Naive B cell (primary cell): ENCODE measurements at places on chromosomes 3 and 15. TPM values are rescaled to one million over a fixed set of nuclear protein-coding genes. Genes with fewer than 3 reads are reported as not detected.
A peak's percentile ranks its signal among the peaks of the same experiment; 100 is the strongest.

GRCh38 chr3:32685543-32686185 is 676 bp downstream of the CNOT10 start:
- peaks cover 31% of the 10 kb centered on the region for H3K4me1 ChIP-seq
- no peak for DNase-seq
- H3K27ac ChIP-seq = peak overlapping the region; percentile 95
- peak overlapping the region; percentile 92 for H3K4me3 ChIP-seq
- no peaks in the 10 kb centered on the region for H3K27me3 ChIP-seq
- no peaks in the 10 kb centered on the region for H3K36me3 ChIP-seq

- no peak overlapping the region for H3K4me3 ChIP-seq
- H3K4me1 ChIP-seq = peaks cover 30% of the 10 kb centered on the region
- peaks cover 30% of the 10 kb centered on the region for H3K27me3 ChIP-seq
- DNase-seq = no peak
- peaks cover 9% of the 10 kb centered on the region for H3K36me3 ChIP-seq
Measured at GRCh38 chr3:187985647-187986046, 168.3 kb upstream of the LPP start.

DNA sequence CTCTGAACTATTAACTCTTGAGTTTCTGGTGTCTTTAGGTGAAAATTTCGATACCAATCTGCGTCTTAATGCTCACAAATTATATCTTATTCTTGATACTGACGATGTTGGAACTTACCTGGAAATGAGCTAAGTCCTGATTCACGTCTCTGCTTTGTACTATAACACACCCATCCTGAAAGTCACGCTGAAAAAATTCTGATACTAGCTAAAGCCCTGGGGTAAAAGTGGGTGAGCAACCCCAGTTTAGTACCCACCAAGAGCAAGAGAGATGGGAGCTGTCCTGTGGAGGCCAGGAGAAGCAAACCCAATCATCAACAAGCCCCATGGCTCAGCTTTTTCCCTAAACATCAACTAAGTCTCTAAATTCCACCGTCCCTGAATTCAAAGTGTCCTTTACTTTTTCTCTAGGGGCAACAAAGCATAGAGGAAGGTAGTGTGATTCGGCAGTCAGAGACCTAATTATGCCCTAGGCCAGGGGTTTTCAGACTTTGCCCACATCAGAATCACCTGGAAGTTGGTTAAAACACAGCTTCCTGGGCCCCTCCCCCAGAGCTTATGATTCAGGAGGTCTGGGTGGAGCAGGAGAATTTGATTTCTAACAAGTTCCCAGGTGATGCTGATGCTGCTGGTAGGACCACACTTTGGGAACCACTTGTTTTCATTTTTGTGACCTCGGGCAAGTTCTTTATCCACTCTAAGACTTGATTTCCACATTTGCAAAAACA is 90.2 kb downstream of the OSBPL10 start:
- H3K4me1 ChIP-seq = peaks cover 91% of the 10 kb centered on the region
- no peak for DNase-seq
- no peak overlapping the region for H3K4me3 ChIP-seq
- peaks cover 16% of the 10 kb centered on the region for H3K36me3 ChIP-seq

GRCh38 chr3:57464801-57465200 is 79.3 kb downstream of the DNAH12 start:
- H3K27ac ChIP-seq = no peak overlapping the region
- DNase-seq = no peak
- H3K4me3 ChIP-seq = no peak overlapping the region
- H3K36me3 ChIP-seq = no peaks in the 10 kb centered on the region
- no peaks in the 10 kb centered on the region for H3K4me1 ChIP-seq

PLAAT1 gene
- not detected for polyA plus RNA-seq

- no peak overlapping the region for H3K4me3 ChIP-seq
- no peaks in the 10 kb centered on the region for H3K36me3 ChIP-seq
- no peak overlapping the region for H3K27ac ChIP-seq
Measured at GRCh38 chr15:72680931-72681330, 5.1 kb downstream of the HIGD2B start.

ITGA11 gene
- polyA plus RNA-seq = not detected

GRCh38 chr3:180274536-180274935 is 237.8 kb upstream of the PEX5L start:
- DNase-seq = no peak
- H3K27me3 ChIP-seq = no peaks in the 10 kb centered on the region
- H3K4me3 ChIP-seq = no peak overlapping the region
- no peak overlapping the region for H3K27ac ChIP-seq

DNA sequence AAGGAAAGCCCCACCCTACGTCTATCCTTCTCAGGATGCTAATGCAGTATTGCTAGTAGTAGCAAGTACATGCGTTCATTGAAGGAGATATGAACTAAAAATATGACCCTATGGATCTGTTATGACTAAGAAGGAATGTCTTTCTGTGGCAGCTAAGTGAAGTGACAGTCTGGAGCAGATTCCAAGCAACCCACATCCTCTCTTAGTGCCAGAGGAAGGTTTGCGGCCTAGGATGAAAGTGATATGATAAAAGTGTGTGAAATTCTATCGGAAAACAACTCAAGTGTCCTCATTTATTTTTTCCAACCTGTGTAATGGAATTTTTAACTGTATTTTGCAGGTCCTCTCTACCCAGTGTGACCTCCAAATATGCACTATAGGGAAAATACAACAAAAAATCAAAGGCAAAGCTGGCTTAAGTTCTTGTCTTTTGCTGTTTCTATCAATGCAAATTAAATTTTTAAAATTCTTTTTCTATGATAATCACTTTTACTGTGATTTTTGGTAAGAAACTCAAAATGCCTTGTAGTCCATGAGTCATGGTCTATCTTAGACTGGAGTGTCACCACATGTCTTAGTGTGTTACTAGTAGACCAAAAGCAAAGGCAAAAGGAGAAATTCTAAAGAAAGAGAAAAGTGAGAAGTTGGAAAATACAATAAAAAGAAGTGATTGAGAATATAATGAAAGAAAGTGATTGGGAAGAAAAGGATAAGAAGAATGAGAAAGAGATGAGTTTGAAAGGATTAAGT is 161.2 kb upstream of the TMCO5A start:
- H3K27me3 ChIP-seq = no peaks in the 10 kb centered on the region
- H3K36me3 ChIP-seq = no peaks in the 10 kb centered on the region
- H3K4me3 ChIP-seq = no peak overlapping the region
- H3K4me1 ChIP-seq = no peaks in the 10 kb centered on the region
- H3K27ac ChIP-seq = no peak overlapping the region

DNA sequence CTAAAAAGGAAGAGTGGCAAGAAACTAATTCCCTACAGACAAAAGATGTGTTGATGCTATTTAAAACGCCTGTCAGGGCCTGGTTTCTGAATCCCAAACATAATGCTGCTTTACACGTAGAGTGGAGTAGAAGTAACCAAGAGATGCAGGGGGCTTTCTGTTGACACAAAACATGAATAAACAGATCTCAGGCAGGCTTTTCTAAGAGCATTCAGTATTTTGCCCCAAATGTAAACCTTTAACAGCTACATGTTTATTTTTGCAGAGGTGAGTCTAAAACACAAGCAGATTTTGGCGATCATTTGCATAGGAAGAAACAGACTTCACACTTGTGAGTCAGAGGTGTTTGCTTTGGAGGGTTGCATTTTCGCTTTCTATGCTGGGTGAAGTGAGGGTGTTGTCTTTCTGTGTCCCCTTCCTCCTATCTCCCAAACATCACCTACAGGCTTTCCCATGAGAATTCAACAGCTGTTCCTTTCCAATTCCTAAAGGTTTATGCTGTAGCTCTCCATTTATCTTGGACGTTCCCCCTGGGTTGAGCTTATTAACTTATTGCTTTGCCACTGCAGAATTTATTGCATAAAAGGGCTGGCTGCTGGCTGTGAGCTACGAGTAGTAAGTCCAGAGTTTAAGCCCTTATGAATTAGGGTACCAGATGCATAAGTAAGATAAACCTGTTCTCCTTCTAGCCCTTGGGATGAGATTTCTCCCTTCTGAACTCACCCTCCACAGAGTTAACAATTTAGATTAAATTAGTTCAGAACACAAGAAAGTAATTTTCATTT is 156.7 kb downstream of the DIPK2A start:
- H3K27me3 ChIP-seq = no peaks in the 10 kb centered on the region
- no peak overlapping the region for H3K27ac ChIP-seq
- DNase-seq = no peak

LINS1 gene
- polyA plus RNA-seq = 16.3 TPM

- DNase-seq = peak; percentile 23
- peak overlapping the region; percentile 100 for H3K4me3 ChIP-seq
- H3K27ac ChIP-seq = peak overlapping the region; percentile 86
- no peaks in the 10 kb centered on the region for H3K27me3 ChIP-seq
- H3K4me1 ChIP-seq = peaks cover 51% of the 10 kb centered on the region
Measured at GRCh38 chr3:71577011-71577410, 6.5 kb downstream of the FOXP1 start.

GRCh38 chr3:197371591-197372046 is 73.2 kb upstream of the DLG1 start:
- H3K4me1 ChIP-seq = no peaks in the 10 kb centered on the region
- H3K36me3 ChIP-seq = no peaks in the 10 kb centered on the region
- H3K27ac ChIP-seq = no peak overlapping the region
- no peak overlapping the region for H3K4me3 ChIP-seq
- DNase-seq = no peak

SLC24A5 gene
- polyA plus RNA-seq = not detected

DNA sequence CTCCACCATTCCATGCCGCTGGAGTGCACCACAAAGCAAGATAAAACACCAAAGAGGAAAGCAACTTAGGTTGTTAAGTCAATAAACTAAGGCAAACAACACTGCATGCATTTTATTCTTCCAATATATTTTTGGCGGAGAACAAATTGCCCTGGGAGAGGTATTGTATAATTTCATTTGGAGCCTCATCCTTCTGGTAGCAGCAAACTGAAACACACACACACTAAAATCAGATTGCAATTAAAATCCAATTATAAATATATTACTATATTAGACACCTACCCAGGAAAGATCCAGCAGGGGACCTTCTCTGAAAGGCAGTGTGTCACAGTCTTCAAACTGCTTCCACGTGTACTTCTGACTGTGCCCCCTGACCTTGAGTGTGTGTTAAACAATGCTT is 102.3 kb downstream of the RORA start:
- H3K27me3 ChIP-seq = peaks cover 4% of the 10 kb centered on the region
- no peak overlapping the region for H3K4me3 ChIP-seq
- H3K4me1 ChIP-seq = no peaks in the 10 kb centered on the region
- no peaks in the 10 kb centered on the region for H3K36me3 ChIP-seq
- H3K27ac ChIP-seq = no peak overlapping the region

GRCh38 chr15:52178765-52179164 is 12.4 kb downstream of the GNB5 start:
- DNase-seq = peak; percentile 14
- no peaks in the 10 kb centered on the region for H3K27me3 ChIP-seq
- H3K4me1 ChIP-seq = peaks cover 64% of the 10 kb centered on the region
- peak overlapping the region; percentile 99 for H3K27ac ChIP-seq
- peak overlapping the region; percentile 96 for H3K4me3 ChIP-seq

SLC22A14 gene
- polyA plus RNA-seq = not detected

DNA sequence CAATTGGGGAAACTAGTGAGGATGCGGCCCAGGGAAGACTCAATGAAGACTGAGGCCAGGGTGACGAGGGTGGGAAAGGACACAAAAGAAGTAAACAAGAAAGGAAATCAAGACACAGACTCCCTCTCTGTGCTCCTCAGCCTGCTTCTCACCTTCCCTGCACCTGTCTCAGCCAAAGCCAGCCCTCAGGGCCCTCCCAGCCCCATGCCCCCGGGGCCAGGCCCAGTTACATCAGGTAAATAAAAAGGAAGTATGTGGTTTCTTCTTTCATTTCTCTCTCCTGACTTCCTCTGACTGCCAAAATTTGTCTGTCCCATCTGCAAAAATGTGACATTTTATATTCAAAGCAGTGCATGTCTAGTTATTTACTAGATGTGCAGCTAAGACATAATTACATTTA is 328.0 kb downstream of the UACA start:
- no peaks in the 10 kb centered on the region for H3K36me3 ChIP-seq
- H3K27ac ChIP-seq = peak overlapping the region; percentile 80
- peaks cover 42% of the 10 kb centered on the region for H3K4me1 ChIP-seq
- DNase-seq = peak; percentile 75

- peaks cover 28% of the 10 kb centered on the region for H3K4me1 ChIP-seq
- no peak overlapping the region for H3K27ac ChIP-seq
- H3K27me3 ChIP-seq = no peaks in the 10 kb centered on the region
- peak overlapping the region; percentile 9 for H3K4me3 ChIP-seq
Measured at GRCh38 chr3:45666757-45667431, 22.3 kb upstream of the SACM1L start.

MME gene
- polyA plus RNA-seq = 11.3 TPM

DNA sequence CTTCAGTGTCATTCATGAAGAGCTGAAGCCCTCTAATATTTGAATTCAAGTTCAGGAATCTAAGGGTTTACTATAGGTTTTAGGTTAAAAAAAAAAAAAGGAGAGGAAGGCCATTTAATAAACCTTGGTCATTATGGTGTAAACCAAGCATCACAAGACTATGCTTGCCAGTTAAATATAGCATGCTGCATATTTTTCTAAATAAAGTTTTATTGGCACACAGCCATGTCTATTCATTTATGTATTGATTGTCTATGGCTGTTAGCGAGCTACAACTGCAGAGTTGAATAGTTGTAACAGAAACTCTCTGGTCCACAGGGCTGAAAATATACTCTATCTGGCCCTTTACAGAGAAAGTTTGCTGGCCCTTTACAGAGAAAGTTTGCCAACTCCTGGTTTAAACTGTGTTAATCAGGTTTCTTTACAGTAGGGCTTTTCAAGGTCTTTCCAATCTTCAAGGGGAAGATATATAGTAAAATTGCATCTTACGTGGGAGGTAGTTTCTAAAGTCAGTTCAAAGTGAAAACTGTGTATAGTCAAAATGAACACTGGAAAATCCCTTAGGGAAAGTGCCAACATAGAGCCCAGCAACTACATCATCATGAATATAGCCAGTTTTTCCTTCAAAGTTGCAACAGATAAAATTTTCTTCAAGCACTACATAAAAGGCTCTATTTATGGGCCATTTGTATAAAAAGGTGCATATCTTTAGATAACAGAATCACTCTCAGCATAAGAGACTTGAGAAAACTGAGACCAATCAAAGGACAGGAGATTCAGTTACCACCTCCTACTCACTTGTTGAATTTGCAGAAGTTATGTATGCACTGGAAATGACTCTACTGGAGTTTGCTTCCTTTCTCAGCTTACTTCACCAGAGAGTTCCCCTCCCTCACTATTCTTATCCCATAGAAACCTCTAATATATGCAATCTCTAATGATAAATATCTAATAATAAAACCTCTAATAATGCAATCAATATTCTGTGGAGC is 49.7 kb upstream of the FRMD4B start:
- DNase-seq = no peak
- H3K4me1 ChIP-seq = no peaks in the 10 kb centered on the region
- H3K4me3 ChIP-seq = no peak overlapping the region
- H3K36me3 ChIP-seq = no peaks in the 10 kb centered on the region
- H3K27me3 ChIP-seq = no peaks in the 10 kb centered on the region

LRRC15 gene
- polyA plus RNA-seq = not detected

GRCh38 chr3:71118436-71118835 is 465.1 kb downstream of the FOXP1 start:
- no peak overlapping the region for H3K4me3 ChIP-seq
- no peaks in the 10 kb centered on the region for H3K27me3 ChIP-seq
- DNase-seq = no peak
- H3K36me3 ChIP-seq = peaks cover 26% of the 10 kb centered on the region
- H3K4me1 ChIP-seq = peaks cover 79% of the 10 kb centered on the region
- no peak overlapping the region for H3K27ac ChIP-seq
